NB4 (cell line): ENCODE measurements at places on chromosomes 7 and 10.

DNA sequence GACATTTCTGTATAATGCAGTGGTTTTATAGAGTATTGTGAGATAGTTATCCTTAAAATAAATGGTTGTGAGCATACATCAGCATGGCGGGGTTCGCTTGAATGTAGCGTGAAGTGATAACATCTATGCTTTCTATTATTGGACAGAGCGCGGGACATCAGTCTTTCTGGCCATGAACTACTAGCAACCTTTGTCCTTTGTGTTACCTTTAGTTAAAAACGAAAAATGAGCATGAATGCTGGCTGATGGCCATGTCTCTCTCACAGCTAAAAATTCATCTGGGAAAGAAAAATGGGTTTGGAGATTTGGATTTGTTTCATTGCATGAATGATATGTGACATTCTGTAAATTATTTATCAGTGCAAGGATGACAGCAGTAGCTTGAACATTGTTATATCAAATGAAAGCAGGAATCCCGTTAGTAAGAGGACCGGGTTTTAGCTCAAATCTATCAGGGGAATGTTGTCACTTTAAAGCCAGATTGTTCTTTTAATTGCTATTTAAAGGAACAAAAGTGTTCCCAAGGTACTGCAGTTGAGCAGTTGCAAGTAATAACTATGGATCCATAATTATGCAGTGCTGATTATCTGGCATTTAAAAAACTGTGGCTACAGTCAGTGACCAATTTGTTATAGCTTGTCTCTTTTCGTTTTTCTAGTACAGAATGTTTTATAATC is 131.0 kb downstream of the KAT6B start:
- no peak for DNase-seq

GRCh38 chr7:114255404-114255841 is 159.2 kb upstream of the FOXP2 start:
- no peak for DNase-seq

- DNase-seq: no peak
Measured at GRCh38 chr7:1131471-1132265, 28.3 kb downstream of the ZFAND2A start.

- no peak for DNase-seq
Measured at GRCh38 chr10:131772441-131772840, 128.4 kb upstream of the PPP2R2D start.

- no peak for DNase-seq
Measured at GRCh38 chr7:3073763-3074458, 30.2 kb upstream of the CARD11 start.

GRCh38 chr7:150988230-150989226 is 2.3 kb upstream of the NOS3 start:
- DNase-seq: peak; percentile 82

DNA sequence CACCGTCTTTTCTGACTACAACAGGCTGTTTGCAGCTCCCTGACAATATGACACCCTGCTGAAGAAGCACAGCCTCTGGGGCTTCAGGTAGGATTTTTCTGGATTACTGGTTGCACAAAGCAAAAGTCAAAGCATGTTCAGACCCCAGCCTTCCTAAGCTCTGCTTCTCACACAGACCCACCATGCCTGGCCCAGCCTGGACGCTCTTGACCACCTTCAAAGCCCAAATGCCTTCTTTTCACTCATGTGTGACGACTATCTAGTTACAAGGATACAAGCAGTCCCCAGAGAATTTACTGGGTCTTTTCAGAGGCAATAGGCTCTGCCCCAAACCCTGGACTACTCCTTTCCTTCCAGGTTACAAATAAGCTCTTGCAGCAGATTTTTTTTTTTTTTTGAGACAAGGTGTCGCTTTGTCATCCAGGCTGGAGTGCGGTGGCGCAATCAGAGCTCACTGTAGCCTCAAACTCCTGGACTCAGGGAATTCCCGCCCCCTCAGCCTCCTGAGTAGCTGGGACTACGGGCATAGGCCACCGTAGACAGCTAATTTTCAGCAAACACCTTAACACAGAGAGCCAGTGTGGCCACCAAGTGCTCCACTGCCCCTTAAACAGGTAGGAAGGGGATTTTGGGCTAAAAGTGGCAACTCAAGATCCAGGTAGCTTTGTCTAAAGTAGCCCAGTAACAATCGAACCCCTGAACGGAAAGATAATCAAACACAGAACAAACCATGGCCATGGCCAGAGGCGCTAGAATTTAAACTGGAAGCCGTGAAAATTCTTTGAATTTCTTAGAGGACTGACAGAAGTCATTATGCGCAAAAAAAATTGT is 16.2 kb downstream of the SVIL start:
- DNase-seq: no peak

DNA sequence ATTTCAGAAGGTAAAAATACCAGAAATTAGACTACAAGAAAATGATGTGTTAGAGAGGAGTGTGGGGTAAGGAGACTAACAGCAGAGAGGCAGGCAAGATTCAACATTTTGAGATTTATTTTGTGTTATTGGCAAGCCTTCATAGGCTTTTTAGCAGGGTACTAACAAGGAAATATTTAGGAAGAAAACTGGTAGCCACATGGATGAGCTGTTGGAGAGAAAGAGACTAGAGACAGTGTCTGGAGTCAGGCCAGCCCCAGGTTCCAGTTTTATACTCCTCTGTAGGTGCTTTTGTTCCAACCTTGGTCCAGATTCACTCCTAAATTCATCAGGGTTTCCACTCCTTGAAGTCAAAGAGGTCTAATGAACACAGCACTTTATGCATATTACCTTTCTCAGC is 41.1 kb downstream of the GPRIN2 start:
- DNase-seq: no peak

GRCh38 chr7:19519443-19520021 is 189.3 kb downstream of the POLR1F start:
- DNase-seq: no peak

GRCh38 chr10:127153181-127153580 is 43.2 kb downstream of the INSYN2A start:
- no peak for DNase-seq

- no peak for DNase-seq
Measured at GRCh38 chr10:2599571-2599970, 467.8 kb upstream of the PFKP start.

- no peak for DNase-seq
Measured at GRCh38 chr7:158988302-158988862, 132.0 kb downstream of the DYNC2I1 start.

DNA sequence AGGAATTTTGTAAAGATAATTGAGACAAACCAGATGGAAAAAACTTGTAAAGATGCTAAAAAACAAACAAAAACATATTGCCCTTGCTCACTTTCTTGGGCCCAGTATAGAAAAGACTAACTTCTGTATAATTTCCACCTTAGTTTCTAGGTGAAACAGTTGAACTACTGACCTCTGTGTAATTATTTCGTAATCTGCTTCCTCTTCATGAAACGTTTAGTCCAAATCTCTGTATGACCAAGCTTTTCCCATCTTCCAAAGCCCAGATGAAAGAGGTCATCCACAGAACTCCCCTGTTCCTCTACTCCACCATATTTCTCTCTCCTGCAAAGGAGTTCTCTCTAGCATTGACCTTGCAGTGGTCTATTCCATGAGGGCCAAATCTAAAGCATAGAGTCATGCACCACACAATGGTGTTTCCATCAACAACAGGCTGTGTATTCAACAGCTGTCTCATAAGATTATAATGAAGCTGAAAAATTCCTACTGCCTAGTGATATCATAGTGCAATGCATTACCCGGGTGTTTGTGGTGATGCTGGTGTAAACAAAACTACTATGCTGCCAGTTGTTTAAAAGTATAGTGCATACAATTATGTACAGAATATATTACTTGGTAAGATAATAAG is 647.6 kb downstream of the TNS3 start:
- DNase-seq: peak; percentile 33

- DNase-seq: peak; percentile 72
Measured at GRCh38 chr7:73612598-73613269, 11.6 kb downstream of the MLXIPL start.

DNA sequence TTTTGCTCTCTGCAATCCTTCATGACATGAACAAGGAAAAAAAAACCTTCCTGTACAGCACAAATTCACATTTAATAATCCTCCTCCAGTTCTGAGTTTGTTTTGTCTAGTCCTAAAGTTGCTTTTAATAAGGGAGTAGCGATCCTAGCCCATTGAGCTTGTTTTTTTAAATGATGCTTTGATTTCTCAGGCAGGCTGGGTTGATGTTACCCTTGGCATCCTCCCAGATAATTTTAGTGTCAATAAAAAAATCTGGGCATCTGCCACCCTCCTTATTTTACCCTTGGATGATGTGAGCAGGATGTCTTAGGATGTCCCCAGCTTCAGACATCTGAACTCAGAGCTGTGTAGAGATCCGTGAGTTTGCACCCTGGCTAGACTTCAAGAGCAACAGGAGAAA is 33.9 kb upstream of the PROSER2 start:
- DNase-seq: no peak

GRCh38 chr7:113410796-113411195 is 292.4 kb upstream of the SMIM30 start:
- DNase-seq: no peak

DNA sequence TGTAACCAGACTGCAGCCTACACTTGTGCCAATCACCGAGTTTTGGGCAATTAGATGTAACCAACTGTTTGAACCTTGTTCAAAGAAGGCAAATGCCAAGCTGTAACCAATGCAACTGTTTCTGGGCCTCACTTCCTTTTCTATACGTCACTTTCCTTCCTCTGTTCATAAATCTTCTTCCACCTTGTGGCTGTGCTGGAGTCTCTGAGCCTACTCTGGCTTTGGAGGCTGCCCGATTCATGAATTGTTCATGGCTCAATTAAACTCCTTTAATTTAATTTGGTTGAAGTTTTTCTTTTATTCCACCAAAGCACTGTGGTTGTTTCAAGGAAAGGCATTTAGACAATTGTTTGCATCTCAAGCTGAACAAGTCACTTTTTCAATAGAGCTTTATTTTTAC is 43.5 kb upstream of the UCN3 start:
- no peak for DNase-seq

GRCh38 chr10:13402021-13402420 is 53.9 kb upstream of the SEPHS1 start:
- no peak for DNase-seq

DNA sequence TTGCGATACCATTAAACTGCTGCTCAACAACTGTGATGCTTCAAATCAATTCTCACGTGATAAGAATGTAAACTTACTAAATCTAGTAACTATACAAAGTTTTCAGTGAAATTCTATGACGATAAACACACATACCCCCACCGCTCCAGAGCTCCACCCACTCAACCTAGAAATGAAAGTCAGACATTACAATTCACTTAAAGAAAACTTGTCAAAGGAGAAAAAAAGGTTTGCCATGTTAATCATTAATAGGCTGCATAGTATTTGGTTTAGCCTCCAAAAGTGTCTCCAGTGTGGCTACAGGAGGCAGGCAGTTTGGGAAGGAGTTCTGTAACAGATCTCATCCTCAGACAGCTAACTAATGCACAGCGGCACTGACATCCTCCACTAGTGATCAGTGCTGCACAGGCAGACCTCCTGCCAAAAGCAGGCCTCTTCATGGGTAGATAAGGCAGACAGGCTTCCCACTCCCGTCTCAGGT is 3.1 kb downstream of the HERPUD2 start:
- DNase-seq: peak; percentile 70

DNA sequence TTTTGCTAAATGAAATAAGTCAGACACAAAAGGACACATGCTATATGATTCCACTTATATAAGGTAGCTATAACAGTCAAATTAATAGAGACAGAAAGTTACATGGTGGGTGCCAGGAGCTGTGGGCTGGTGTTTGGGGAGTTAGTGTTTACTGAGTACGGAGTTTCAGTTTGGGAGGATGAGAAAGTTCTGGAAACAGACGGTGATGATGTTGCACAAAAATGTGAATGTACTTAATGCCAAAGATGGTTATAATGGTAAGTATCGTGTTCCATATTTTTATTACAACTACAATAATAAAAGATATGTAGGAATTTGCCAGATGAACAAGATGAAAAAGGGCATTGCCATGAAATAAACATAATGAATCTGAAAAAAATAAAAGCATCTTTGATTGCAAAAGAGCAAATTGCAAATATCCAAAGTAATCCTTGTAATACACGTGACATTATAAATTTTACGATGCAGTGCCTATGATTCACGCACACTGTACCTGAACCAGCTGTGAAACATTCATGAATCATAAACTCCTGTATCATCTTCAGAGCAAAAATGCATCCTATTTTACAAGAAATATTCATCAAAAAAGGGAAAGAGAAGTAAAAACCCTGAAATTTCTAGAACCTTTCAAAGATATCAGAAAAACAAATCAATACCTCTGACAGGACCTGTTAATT is 676.7 kb downstream of the PCDH15 start:
- DNase-seq: no peak

DNA sequence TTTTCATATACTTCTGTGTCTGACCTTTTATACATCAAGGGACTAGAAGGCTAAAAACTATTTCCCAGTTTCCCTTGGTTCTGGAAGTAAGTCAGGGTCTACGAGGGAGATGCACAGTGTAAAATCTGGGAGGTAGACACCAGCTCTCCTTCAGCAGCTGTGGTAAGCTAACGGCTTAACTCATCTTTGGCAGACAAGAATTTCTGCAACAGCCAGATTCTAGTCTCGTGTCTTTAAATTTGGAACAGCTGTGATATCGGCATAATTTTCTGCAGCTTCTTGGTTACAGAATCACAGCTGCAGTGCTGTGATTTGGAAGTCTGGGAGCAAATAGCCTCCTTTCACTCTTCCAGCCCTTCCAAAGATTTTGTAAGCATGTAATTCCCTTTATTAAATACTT is 37.4 kb upstream of the ABCB4 start:
- DNase-seq: no peak

- no peak for DNase-seq
Measured at GRCh38 chr7:151396328-151396970, 13.4 kb downstream of the WDR86 start.

GRCh38 chr10:70982443-70982842 is 94.1 kb upstream of the PCBD1 start:
- DNase-seq: no peak

DNA sequence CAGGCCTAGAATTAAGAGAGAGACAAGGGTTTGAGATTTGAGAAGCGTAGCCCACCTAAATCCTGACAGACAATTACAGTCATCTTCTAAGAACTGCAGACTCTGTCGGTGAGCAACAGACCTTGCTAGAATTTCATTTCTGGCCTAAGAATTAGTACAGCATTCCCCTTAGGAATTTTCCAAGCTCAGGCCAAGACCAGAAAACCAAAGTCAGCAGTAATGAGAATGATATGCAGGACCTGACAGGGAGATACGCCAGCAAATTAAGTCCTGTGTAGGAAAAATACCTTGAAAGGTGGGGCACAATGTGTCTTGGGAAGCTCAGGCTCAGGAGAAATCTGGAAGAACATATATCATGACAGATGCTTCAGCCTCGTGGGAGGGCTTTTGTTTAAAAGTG is 52.7 kb upstream of the HERPUD2 start:
- no peak for DNase-seq

DNA sequence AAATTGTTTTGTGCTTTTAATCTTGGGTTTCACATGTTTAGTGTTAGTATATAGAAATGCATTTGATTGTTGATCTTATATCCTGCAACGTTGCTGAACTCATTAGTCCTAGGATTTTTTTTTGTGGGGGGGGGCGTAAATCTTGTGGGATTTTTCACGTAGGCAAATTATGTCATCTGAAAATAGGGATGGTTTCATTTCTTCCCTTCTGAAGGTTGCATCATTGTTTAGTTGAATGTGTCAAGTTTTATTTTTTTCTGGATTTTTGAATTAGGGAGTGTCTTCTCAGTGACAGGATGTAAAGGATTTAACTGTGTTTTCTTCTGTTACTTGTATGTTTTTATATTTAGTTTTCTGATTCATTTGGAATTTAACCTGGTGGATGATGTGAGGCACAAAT is 26.7 kb downstream of the MKLN1 start:
- DNase-seq: no peak
